ENCODE measurements at places on chromosomes 6 and 20.
A peak's percentile ranks its signal among the peaks of the same experiment; 100 is the strongest.

- DNase-seq: no peak
These were observed 232.3 kb downstream of the COL12A1 start for GRCh38 chr6:74973591-74973990.

DNA sequence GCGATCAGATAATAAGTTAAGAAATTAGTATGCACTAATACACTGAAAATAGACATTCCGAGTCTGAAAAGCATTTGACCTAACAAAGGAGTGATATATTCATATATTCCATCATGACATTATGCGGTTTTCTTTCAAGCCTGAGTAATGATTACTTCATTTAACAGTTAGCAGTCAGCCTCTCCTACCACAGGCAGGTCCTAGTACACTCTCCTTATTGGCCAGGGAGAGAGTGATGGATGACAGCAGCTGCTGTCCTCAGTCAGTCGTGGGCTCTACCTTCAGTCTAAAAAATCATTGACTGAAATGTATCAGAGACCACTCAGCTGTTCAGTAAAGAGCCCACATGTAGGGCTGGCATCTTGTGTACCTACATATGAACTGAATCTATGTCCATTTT, 33.2 kb upstream of the VGLL2 start:
- peak; percentile 99 for DNase-seq

DNA sequence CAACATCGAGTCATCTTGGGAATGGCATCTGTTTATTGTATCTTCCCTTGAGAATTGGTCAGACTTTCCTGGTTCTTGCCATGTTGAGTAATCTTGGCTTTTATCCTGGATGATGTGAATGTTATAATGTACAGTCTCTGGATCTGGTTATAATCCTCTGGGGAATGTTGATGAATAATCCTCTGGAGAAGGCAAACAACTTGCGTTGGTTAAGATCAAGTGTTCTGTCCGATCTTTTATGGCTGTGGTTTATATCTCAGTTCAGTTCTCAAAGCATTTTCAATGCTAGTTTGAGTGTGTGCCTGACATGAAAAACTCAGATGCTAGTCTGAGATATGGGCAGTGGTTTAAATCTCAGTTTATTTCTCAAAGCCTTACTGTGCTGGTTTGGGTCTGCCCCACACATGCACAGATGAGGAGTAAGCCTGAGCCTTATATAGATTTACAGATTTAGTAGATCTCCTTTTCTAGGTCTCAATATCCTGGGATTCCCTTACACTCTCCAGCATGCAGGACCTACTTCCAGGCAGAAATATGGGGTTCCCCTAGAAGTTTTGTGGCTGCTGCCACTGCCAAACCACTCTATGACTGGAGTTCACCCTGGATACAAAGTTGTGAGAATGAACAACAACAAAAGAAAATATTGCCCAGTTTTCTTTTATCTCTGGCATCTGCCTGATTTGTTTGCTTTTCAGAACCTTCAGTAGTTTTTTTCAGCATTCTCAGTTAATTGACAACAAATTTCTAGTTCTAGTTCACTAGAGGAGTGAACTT, 191.8 kb upstream of the MAN1A1 start:
- peak; percentile 100 for DNase-seq

- DNase-seq: no peak
These were observed 9.5 kb downstream of the ALDH5A1 start for GRCh38 chr6:24504287-24504648.

GRCh38 chr6:42551217-42551616, 12.6 kb upstream of the UBR2 start:
- DNase-seq: no peak

- no peak for DNase-seq
These were observed 117.5 kb downstream of the EYA4 start for GRCh38 chr6:133358574-133359150.

DNA sequence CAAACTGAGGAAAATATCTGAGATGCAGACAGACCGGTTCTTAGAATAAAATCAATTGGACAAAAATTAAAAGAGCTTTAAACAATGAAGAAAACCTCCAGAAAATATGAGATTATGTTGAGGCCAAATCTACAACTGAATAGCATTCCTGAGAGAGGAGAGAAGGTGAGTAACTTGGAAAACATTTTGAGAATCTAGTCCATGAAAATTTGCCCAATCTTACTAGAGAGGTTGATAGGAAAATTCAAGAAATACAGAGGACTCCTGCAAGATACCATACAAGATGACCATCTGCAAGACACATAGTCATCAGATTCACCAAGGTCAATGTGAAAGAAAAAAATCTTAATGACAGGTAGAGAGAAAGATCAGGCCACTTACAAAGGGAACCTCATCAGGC, 437.7 kb upstream of the ADGRB3 start:
- peak; percentile 11 for DNase-seq

GRCh38 chr6:166467436-166468000, 84.8 kb upstream of the MPC1 start:
- DNase-seq: no peak

DNA sequence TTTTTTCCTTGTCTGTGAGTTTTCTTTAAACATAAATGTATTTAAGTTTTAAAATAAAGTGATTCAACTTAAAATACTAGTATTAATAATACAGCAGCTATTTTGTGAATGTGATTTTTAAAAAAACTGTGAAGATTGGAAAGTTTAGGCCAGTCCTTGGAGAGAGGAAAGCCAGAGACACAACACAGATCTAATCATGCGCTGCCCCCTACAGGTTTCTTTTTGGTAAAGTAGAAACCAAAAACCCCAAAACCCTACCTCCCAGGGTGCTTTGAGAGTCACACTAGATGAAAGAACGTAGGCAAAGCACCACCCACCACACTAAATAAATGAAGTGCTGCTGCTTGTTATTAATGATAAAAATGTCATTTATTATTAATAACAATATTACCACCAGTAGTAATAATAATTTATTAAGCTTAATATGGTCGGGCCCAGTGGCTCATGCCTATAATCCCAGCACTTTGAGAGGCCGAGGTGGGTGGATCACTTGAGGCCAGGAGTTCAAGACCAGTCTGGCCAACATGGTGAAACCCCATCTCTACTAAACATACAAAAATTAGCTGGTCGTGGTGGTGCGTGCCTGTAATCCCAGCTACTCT, 33.7 kb downstream of the SLC9A8 start:
- DNase-seq: peak; percentile 64

DNA sequence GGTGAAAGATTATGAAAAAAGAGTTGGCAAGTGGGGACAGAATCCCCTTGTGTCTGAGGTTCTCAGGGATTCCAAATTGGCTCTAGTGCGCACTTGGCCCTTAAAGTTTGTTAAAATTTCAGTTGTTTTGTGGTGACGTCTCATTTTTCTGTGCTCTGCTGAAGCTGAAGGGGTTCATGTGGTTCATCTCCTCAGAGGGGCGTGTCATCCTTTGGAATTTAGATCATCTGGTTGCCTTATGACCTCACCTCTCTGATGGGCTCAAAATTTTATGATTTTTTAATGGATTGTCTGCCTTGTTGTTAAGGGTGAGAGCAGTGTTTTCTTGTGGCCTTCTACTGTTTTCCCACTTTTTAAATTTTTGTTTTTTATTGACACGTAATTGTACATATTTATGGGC, 20.3 kb downstream of the CYB5R4 start:
- DNase-seq: peak; percentile 22

DNA sequence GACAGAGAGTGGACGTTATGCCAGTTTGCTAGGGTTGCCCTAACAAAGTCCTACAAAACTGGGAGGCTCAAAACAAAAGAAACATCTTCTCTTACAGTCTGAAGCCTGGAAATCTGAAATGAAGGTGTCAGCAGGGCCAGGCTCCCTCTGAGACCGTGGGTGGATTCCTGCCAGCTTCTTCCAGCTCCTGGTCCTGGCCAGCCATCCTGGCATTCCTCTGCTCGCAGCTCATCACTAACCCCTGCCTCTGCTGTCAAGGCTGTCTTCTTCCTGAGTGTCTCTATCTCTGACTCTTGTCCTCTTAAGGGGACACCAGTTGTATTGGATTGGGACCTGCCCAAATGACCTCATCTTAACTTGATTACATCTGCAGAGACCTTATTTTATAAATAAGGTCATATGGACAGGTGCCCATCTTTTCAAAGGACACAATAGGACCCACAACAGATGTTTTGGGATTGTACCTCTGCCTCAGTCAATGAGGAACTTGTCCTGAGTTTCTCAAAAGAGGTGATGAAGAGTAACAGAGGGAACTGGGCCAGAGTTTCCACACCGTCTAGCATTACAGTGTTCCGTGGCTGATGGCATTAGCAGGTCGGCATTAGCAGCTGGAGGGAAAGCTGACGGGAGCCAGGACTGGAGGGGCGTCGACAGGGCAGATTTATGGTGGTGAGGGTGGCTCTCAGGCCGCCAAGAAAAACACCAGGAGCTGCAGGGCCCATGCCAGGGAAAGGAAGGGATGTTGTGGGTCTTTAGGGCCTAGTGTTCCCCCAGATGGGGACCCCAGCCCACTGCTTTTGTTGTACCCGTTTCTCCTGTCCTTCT, 157.3 kb downstream of the TBXT start:
- DNase-seq: no peak

DNA sequence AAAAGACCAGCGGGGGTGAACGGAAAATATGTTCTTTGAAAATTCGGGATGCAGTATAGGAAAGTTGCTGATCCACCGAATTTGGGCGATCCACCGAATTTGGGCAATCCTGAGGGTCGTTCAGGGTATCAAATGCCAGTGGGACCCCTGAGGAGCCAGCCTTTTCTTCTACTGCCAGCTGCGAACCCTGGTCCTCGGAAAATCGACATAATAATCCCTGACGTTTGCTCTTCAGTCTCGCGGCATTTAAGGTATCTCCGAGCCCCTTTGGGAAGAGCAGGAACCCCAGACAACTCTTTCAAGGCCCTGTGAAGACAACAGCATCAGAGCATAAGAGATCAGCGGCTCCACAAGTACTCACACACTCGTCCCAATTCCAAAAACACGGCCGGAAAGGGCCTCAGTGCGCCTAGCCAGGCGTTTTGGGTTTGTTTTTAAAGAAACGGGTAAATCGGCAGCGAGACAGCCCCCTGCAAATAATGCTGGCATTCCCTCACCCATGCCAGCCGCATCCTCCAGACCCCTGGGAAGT, 1.0 kb downstream of the SIM1 start:
- DNase-seq: peak; percentile 58

DNA sequence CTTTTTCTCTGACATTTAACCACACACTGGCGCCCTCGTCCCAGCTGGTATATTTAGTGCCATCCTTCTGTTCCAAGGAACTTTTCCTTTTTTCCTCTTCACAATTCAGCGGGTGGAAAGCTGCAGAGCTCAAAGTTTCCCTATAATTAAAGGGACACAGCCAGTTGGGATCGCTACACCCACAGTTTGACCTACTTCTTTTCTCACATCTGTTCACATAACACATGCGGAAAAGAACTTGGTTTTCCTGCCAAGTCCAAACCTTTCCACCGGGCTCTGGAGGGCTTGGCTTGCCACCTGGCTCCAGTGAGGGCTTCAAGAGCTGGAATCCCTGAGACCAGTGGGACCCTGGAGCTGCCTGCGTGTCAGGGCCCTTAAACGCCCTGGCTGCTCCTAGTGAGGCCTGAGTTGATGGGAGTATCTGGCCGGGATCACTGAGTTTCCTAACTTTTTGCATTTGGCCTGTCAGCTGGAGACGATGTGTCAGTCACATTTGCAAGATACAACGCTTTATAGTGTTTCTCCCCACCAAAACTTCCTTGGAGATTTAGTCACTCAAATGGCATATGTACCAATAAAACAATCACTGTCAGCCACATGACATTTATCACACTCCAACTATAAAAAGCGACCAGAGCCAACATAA, 176.0 kb downstream of the SASH1 start:
- no peak for DNase-seq

DNA sequence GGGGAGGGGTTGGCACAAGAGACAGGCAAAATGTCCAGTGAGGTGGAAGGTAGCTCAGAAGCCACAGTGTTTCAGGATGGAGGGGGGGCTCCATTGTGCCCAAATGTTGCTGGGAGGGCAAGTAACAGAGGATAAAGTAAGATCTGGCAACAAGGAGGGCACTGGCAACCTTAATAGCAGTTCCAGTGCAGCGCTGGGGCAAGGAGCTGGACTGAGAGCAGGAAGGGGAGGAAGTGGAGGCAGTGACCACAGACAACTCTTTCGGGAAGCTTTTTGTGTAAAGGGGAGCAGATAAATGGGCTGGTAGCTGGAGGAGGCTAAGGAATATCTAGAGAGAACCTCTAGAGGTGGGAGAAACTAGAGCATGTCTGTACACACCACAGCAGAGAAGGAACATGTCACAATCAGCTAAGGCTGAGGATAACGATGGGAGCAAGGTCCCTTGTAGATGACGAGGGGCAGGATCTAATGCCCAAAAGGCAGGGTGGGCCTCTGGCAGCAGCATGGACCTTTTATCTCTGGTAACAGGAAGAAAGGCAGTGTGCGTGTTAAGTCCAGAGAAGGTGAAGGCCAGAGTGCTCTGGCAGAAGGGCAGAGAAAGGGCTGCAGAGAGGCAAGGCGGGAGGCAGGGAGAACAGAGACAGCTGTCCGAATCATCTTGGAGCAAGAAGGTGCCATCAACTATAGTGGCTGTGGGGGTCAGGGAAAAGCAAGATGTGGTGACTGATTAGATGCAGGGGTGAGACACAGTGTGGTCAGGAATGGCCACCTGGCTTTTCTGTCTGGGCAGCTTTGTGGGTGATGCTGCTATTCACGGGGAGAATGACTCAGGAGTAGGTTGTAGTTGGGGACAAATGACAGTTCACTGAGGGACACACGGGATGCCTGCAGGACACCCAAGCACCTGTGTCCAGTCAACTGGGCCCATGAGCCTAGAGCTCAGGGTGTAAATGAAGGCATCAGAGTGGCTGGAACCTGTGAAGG, 17.4 kb downstream of the TMEM242 start:
- DNase-seq: no peak

DNA sequence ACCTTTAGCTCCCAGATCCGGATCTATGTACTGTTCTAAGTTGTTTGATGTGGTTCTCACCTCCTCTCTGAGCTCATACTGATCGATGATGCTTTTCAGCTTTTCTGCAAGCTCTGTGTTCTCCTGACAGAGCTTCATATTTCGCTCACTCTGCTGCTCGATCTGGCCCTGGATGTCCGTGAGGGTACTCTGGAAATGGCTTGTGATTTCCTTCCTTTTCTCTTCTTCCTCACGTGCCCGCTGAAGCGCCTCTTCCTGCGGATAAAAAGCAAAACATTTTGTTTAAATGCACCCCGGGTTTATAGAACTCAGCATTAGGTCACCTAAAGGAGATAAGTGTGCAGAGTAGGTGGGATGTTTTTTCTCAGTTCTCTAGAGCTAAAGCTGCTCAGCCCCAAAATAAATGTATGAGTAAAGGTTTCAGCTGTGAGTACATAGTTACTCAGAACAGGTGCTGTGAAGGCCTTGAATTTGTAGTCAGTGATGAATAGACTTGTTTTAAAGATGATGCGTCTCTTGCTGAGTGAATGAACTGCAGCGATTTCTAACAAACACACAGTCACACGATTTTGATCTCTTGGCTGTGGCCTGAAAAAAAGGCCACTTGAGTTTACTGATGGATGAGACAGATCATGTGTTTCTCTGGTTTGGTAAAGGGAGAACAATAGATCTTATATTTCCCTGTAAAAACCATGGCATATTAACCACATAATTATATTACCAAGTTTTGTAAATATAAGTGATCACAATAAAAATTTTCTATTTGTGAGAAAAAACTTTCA, 29.1 kb downstream of the TXLNB start:
- DNase-seq: peak; percentile 83
